Central memory CD4-positive, alpha-beta T cell (primary cell): ENCODE measurements at places on chromosomes 3 and 15.

- no peak for DNase-seq
Observed at GRCh38 chr3:122947196-122947595, 80.4 kb downstream of the SEMA5B start.

DNA sequence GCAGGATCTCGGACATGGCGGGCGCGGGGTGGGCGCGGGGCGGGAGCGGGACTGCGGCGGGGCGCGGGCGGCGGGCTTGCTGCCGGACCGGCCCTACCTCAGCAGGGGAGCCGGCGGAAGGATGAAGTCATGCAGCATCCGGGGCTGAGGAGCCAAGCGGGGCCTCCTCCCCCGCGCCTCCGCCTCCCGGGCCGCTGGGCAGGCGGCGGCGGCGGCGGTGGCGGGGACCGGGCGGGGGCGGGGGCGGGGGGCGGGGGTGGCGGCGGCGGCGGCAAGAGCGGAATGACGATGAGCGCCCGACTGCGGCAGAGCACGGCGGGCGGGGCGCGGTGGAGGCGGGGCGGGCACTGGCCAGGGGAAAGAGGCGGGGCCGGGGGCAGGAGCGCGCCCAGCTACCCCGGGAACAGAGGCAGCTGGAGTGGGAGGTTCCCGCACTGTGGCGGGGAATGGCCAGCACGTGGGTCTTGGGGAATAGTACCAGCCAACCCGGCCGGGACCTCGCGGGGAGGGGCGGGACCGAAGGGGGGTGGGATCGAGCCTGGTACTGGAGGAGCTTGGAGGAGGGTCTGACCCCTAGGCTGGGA, at the start of gene CAMK2N2:
Gene CAMK2N2 (minus strand): TSS at position 284 of the 584 bp plus-strand sequence. CDS start 268 bp downstream, at position 16.
- DNase-seq, result peak; percentile 39

DNA sequence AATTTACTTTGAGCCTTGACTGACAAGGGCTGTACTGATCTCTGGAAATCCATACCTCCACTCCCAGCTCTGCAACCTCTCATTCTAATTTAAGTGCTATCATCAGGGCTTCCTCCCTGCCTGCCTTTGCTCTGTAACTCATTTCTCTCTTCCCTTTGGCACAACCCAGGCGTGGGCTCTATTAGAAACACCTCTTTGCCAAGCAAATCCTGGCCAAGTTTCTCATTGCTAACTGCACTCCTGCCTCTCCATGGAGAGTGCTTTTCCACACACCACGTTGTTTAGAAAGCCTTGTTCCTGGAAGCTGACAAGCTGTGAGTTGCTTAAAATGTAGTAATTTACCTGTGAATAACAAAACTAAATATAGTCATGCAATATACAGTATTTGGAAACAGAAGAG, 20.1 kb upstream of the FSTL1 start:
- no peak for DNase-seq

DNA sequence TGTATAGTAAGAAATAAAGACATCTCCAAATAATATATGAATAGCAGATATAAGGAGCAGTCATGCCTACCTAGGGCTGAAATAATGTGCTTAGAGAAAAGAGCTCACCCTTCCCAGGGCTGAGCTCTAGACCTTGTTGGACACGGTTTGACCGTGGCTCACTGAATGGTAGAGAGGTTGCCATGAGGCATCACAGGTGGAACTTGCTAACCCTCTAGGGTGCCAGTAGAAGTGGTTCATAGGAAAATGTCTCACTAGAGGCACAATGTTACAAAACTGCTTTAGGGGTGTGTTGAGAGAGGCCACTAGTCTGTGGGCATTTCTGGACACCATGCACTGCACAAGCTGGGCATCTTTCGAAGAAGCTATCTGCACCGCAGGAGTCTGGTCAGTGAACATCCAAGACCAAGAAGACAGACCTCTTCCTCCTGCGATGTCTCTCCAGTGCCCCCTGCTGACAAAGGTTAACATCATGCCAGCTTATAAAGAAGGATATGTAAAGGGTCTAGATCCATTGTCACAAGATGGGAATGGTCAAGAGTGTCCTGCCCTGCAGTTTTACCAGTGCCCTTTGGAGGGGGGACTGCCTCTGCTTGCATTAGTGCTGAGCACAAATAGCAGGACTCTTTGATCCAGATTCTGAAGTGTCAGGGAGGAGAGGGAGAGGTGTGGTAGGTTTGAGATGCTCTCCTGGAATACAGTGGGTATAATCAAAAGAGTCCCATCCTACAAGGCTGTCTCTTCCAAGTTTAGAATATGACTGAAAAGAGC, 266.8 kb downstream of the ZNF385D start:
- DNase-seq, result no peak

- DNase-seq, result no peak
Observed at GRCh38 chr3:45844616-45845015, 2.7 kb upstream of the LZTFL1 start.

- DNase-seq, result peak; percentile 20
Observed at GRCh38 chr15:91407269-91407889, 307.3 kb downstream of the SV2B start.

GRCh38 chr3:38397320-38397719, 50.7 kb downstream of the XYLB start:
- DNase-seq, result no peak

- no peak for DNase-seq
Observed at GRCh38 chr3:126264381-126264780, 84.0 kb upstream of the ALDH1L1 start.

GRCh38 chr3:27573138-27573537, 89.0 kb upstream of the SLC4A7 start:
- DNase-seq, result no peak

DNA sequence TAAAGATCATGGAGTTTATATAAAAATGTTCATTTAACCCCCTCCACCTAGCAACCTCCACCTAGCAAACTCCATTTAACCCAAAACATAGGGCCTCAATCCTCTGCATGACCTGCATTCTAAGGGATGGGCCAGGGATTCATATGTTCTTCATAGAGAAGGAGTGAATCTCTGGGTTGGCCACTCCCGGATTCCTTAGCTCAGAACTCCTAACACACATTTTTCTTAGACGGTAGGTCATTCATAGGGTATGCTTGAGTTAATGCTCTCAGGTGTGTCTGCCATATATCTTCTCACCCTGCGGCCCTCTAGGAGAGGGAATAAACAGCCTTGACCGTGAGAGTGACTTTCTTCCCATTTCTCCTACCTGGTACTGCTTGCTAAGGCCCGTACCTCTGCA, 102.0 kb upstream of the IGSF10 start:
- no peak for DNase-seq

GRCh38 chr3:133568294-133569014, 5.0 kb upstream of the CDV3 start:
- DNase-seq, result no peak

DNA sequence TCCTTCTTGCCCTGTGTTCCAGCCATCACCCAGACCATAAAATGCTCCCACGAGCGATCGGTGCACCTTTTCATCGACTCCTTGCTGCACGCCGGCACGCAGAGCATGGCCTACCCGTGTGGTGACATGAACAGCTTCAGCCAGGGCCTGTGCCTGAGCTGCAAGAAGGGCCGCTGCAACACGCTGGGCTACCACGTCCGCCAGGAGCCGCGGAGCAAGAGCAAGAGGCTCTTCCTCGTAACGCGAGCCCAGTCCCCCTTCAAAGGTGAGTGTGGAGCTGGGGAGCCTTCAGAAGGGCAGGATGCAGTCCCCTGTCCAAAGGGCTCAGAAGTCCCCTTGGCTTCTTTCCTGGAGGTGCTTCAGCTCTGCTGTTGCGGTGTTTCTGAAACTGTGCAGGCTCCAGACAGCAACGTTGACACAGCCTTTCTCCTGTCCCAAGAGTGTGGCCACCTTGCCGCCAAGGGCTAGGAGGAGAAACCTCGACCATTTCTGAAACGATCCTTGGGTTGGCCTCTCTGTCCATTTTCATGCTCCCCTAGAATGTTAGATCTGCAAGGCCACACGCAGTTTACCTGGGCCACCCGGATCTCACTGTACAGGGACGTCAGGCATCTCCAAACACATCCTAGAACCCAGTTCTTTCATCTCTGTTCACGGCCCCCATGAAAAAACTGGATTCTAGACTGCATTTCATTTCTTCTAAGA, 116.7 kb downstream of the LIPC start:
- no peak for DNase-seq

DNA sequence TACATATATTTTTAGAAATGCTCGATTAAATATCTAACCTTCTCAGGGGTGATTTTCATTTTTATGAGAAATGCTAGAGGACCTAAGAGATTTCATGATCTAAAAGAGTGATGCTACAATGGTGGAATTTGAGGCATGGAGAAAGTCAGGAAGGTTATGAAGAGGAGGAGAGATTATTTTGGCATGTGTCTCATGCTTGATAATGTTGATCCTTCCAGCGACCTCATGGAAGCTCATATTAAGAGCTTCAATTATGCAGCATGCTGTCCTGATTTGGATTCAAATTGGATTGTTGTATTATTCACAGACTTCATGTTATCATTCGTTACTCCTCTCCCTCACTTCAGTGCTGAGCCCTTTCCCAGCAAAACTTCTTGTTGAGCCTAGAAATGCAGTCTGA, 112.5 kb downstream of the RAP2B start:
- DNase-seq, result no peak

GRCh38 chr15:100670505-100671021, 68.2 kb downstream of the ASB7 start:
- no peak for DNase-seq

DNA sequence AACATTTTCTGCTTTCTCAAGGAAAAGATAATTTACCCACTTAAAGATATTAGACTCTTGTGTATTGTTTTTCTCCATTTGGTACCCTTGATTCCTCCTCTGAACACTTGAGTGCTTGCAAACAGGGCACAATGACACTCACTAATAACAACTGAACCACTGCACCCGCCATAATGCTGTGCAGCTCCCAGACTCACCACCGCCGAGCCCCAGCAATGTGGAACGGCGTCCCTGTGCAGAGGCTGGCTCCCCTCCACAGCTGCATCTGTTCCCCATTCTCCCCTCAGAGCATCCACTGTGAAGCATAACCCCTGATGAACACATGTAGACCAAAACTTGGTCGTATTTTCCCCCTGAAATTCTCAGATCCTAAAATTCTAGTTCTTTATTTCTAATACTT, 276.2 kb upstream of the PLSCR5 start:
- DNase-seq, result no peak

DNA sequence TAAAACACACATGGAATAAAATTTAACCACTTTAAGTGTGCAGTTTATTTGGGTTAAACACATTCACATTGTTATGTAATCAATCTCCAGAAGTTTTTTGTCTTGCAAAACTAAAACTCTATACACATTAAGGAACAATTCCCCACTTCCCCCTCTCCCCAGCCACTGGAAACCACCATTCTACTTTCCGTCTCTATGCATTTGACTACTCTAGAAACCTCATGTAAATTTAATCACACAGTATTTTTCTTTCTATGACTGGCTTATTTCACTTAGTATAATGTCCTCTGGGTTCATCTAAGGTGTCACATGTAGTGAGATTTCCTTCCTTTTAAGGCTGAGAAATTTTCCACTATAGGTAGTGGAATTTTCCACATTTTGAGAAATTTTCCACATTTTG, 568.7 kb upstream of the UBE2E2 start:
- DNase-seq, result no peak

DNA sequence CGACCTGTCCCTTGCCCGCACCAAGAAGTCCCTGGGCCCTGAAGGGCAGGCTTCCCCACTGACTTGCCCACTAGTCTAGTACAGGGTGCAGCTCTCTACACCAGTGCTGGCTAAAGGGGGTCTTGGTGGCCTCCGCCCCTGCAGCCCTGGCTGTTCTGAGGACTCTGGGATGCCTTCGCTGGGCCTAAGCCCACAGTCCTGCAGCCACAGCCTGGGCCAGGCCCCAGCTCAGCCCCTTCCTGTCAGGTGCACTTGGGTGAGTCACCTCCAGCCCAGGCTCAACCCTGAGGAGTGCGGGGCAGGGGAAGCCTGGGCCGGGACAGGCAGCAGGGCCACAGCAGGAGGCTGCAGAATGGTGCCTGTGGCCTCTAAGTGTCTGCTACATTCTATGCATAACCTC, 971 bp downstream of the C3orf22 start:
- DNase-seq, result no peak

GRCh38 chr3:151439652-151440125, 21.2 kb downstream of the IGSF10 start:
- no peak for DNase-seq

DNA sequence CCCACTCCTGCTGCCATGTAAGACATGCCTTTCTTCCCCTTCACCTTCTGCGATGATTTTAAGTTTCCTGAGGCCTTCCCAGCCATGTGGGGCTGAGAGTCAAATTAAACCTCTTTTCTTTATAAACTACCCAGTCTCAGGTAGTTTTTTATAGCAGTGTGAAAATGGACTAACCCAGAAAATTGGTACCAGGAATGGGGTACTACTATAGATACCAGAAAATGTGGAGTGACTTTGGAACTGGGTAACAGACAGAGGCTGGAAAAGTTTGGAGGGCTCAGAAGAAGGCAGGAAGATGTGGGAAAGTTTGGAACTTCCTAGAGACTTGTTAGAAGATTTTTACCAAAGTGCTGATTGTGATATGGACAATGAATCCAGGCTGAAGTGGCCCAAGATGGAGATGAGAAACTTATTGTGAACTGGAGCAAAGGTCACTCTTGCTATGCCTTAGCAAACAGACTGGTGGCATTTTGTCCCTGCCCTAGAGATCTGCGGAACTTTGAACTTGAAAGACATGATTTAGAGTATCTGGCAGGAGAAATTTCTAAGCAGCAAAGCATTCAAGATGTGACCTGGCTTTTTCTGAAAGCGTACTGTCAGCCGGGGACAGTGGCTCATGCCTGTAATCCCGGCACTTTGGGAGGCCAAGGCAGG, 52.7 kb downstream of the TMCC1 start:
- no peak for DNase-seq

- no peak for DNase-seq
Observed at GRCh38 chr3:151871639-151872468, 1.6 kb upstream of the SUCNR1 start.

DNA sequence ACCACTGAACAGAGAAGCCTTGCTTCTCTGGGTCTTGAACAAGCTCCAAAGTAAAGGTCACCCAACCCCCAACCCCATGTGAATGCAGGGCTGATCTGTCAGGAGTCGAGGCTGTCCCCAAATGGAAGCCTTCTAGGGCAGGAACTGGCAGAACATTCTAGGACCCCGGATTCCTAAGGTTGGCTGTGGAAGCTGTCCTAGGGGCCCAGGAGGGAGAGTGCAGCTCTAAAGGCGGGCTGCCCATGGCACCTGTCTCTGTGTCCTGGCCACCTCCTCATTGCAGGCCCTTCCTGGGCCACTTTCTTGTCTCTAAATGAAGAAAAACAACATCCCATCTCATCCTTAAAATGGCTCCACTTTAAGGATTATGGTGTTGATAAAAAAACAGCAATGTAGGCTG, 53.6 kb upstream of the SEC61A1 start:
- no peak for DNase-seq

DNA sequence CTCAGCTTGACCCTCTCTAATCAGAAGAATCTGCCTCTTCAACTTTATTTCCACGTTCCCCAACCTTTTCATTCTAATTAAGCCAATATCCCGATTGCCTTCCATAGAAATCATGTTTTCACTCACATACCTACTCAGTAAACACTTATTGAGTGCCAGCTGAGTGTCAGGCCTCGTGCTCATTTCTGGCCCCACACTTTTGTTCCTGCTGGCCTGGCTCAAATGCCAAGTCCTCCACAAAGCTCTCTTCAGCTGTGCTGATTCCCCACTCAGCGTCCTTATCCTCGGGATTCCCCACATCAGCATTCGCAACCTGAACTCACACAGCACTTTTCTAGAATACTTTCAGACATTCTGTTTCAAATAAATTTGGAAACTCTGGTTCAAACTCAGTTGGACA, 68.9 kb downstream of the THBS1 start:
- DNase-seq, result no peak
